ENCODE measurements at places on chromosomes 3 and 15.

DNA sequence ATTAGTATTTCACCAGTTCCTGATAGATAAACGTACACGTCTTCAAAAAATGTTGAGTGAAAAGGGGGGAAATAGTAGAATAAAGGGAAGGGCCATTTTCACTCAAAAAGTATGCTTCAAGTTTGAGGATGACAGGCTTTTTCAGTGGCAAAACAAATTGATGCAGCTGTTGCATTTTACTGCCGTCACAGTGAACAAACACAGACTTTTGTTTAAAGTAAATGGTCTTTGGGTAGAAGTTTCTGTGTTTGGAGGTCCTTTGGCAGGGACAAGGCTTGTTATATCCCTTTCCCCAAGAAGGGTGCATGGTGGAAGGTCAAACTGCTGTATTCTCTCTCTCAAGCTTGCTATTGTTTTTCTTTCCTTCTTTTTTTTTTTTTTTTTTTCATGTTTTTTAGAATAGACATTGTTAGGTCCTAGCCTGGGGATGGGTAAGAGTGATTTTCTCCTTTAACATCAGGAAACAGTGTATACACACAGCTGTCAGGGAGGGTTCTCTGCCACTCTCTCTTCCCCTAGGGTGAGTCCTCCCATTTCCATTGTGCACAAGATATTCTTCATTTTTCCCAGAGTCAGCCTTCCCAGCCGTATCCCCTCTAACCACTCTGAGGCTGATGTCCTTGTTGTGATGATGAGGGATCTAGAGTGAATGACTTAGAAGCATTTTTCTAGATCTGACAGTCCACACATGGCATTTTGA is 6.6 kb upstream of the SUCNR1 start:
- DNase-seq: no peak

GRCh38 chr3:7518456-7518855 is 657.5 kb downstream of the GRM7 start:
- DNase-seq: no peak

- DNase-seq: no peak
Observed at GRCh38 chr15:69172847-69173246, 12.4 kb downstream of the GLCE start.

DNA sequence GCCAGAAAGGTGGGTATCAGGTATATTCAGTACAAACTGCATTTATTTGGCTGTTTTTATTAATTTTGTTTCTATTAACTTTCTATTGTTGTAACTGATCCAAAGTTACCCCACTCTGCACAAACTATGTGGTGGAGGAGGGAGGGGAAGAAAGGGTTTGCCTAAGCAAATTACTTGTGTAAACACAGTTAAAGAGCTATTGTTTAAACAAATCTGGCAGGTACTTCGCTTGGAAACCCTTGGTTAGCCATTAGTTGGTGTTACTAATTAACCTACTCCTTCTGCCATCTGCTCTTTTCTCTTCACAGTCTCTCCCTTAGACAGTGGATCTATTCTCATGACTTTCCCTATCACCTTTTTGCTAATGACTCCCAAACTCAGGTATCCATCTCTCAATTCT is 328.4 kb upstream of the NECTIN3 start:
- no peak for DNase-seq

DNA sequence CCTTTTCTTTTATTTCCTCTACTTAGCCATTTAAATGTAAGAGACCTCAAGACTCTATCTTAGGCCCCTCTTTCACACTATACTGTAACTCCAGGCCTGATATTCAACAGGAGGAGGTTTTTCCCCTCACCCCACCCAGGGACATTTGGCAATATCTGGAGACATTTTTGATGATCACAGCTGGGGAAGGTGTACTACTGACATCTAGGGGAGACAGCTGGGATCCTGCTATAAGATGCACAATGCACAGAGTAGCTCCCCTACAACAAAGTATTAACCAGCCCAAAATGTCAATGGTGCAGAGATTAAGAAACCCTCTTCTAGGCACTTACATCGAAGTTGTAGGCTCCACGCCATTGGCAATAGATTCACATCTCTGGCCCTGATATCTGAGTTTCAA is 517.5 kb upstream of the UBE2E2 start:
- DNase-seq: no peak

- DNase-seq: no peak
Observed at GRCh38 chr15:48087844-48088243, 32.9 kb upstream of the SLC24A5 start.

- no peak for DNase-seq
Observed at GRCh38 chr3:30282154-30282696, 324.2 kb upstream of the TGFBR2 start.

- no peak for DNase-seq
Observed at GRCh38 chr15:67049351-67050044, 15.9 kb upstream of the SMAD3 start.

- no peak for DNase-seq
Observed at GRCh38 chr3:149560001-149560400, 85.5 kb downstream of the TM4SF4 start.

GRCh38 chr15:35289024-35289617 is 204.0 kb upstream of the NANOGP8 start:
- DNase-seq: no peak

GRCh38 chr3:140159646-140160045 is 224.7 kb downstream of the CLSTN2 start:
- no peak for DNase-seq

- DNase-seq: no peak
Observed at GRCh38 chr3:58351920-58352319, 19.2 kb downstream of the PXK start.

- no peak for DNase-seq
Observed at GRCh38 chr3:13389378-13389777, 30.7 kb downstream of the NUP210 start.

- DNase-seq: no peak
Observed at GRCh38 chr15:82031871-82032270, 13.9 kb downstream of the MEX3B start.

- DNase-seq: no peak
Observed at GRCh38 chr3:186003610-186004009, 65.8 kb upstream of the TRA2B start.

GRCh38 chr3:31219131-31219843 is 313.4 kb upstream of the STT3B start:
- DNase-seq: no peak

- no peak for DNase-seq
Observed at GRCh38 chr3:185651971-185652370, 65.9 kb downstream of the SENP2 start.

DNA sequence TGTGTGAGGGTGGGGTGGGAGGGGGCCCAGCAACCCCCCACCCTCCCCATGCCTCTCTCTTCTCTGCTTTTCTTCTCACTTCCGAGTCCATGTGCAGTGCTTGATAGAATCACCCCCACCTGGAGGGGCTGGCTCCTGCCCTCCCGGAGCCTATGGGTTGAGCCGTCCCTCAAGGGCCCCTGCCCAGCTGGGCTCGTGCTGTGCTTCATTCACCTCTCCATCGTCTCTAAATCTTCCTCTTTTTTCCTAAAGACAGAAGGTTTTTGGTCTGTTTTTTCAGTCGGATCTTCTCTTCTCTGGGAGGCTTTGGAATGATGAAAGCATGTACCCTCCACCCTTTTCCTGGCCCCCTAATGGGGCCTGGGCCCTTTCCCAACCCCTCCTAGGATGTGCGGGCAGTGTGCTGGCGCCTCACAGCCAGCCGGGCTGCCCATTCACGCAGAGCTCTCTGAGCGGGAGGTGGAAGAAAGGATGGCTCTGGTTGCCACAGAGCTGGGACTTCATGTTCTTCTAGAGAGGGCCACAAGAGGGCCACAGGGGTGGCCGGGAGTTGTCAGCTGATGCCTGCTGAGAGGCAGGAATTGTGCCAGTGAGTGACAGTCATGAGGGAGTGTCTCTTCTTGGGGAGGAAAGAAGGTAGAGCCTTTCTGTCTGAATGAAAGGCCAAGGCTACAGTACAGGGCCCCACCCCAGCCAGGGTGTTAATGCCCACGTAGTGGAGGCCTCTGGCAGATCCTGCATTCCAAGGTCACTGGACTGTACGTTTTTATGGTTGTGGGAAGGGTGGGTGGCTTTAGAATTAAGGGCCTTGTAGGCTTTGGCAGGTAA is 8.1 kb downstream of the FAM131A start:
- DNase-seq: no peak

DNA sequence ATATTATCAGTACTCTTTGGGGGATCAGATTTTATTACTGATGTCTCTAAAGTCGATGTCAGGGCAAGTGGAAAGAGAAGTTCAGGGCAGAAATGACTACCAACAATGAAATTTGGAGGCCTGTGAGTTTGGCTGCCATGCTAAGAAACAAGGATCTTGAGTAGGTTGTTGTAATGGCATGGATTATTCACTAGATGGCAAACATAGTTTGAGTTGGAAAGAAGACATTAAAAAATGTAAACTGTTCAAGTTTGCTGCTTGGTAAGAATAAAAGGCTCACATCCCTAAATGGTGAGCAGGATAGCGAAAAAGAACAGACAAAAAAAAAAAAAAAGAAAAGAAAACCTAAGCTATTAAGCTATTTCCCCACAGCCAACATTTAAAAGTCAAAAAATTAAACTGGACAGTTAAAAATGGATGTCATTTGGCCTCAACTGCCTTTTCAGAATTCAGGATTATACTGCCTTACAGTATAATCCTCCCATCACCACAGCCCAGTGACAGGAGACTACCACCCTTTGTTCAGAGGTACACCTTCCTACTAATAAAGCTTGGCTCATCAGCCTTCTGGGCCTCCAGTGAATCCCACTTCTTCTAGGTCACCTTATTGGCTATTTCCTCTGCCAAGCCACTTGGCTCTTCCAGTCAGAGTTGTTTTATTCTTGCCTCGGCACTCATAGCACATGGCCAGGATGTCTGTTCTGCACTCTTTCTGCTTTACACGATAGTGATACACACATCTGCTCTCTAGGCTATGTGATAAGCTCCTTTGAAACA is 163.7 kb downstream of the PLD1 start:
- no peak for DNase-seq

GRCh38 chr3:14285548-14285925 is 106.9 kb downstream of the LSM3 start:
- DNase-seq: no peak

DNA sequence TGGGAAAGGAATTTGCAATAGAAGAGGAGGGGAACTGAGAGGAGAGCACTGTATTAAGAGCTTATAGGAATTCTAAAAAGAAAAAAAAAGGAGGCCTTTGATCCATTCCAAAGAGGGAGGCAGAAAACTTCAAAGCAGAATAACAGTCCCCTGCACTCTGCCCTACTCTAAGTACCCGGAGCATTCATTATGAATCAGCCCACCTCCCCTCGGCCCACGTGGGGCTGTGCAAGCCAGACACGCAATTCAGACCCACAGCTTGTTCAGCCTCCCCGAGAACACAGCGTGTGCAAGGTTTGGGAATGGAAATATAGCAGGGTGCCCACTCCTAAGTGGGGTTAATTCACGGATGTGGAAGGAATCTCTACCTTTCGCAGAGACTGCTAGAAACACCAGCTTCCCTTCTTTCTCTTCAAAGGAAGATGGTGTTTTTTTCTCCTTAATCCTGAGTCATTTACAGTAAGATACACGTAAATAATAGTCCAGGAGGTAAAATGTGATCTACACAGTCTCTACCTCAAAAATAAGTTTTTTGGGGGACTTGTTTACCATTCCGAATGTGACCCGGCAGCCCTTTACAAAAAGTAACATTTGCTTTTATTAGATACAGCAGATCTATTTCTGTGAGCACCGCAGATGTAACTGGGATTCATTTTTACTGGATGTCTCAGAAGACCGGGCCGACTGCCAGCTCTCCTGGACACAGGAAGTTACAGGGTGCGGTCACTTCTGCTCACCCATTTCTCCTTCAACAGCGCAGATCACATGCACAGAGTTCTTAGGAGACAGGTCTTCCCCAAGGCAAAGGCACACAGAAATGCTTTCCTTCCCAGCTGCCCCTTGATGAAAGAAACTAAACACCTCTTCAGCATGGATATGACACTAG is 768.5 kb upstream of the CFAP20DC start:
- no peak for DNase-seq

DNA sequence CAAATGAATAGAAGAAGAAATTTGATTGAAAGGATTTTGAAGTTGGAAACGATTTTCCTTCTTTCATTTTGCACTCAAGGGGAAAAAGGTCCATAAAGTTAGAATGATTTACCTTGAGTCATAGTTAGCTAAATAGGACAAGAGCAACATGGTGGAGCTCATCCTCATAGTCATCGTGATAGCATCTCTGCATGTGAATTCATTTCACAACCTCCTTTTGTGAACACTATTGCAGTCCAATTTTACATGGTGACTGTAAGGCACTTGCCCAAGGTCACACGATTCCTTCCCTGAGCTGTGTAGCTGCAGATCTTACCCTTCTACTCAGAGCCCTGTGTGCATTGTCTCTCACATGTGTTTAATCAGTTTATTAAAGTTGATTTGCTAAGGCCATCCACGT is 359.8 kb upstream of the C2CD4B start:
- DNase-seq: no peak

GRCh38 chr3:52196977-52197376 is 983 bp upstream of the ALAS1 start:
- no peak for DNase-seq

DNA sequence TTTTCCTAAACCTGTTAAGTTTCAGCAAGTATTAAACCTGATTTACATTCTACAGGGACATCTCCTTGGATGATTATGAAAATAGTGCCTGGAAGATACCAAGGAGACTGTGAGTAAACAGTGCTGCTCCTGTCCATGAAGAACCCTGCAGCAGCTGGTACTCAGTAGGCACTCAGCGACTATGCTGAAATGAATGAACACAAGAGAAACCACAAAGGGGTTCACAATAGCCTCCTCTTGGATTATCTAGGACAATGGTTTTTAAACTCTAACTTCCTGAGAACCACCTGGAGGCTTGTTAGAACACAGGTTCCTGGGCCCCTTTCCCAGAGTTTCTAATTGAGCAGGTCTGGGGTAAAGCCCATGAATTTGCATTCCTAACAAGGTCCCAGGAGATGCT is 488.4 kb upstream of the UBE2E2 start:
- DNase-seq: no peak

GRCh38 chr3:133830071-133830470 is 24.5 kb downstream of the SRPRB start:
- DNase-seq: no peak

- no peak for DNase-seq
Observed at GRCh38 chr3:53079791-53080555, 34.1 kb upstream of the SFMBT1 start.

DNA sequence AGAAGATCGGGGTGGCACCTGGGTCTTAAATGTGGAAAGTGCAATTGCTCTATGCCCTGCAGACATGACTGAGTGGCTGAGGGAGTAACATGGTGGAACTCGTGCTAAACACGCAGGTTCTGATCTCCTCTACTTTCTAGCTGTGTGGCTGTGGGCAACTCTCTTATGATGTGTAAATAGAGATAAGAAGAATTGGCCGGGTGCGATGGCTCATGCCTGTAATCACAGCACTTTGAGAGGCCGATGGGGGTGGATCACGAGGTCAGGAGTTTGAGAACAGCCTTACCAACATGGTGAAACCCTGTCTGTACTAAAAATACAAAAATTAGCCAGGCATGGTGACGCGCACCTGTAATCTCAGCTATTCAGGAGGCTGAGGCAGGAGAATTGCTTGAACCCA is 67.7 kb downstream of the CLDN11 start:
- DNase-seq: no peak

- DNase-seq: no peak
Observed at GRCh38 chr3:189457631-189458412, 173.4 kb upstream of the TP63 start.

- DNase-seq: no peak
Observed at GRCh38 chr3:45679805-45680204, 9.4 kb upstream of the SACM1L start.

- DNase-seq: no peak
Observed at GRCh38 chr3:122366379-122366749, 16.7 kb downstream of the MIX23 start.

- DNase-seq: no peak
Observed at GRCh38 chr3:63278171-63279004, at the start of gene SYNPR. TSS of gene SYNPR (plus strand) at chr3:63278308.
